ENCODE measurements at places on chromosomes 5 and 9.

- DNase-seq: no peak
Observed at GRCh38 chr5:350355-350754, 28.8 kb downstream of the AHRR start.

GRCh38 chr9:106916466-106917235, 53.7 kb downstream of the ZNF462 start:
- peak; percentile 81 for DNase-seq

DNA sequence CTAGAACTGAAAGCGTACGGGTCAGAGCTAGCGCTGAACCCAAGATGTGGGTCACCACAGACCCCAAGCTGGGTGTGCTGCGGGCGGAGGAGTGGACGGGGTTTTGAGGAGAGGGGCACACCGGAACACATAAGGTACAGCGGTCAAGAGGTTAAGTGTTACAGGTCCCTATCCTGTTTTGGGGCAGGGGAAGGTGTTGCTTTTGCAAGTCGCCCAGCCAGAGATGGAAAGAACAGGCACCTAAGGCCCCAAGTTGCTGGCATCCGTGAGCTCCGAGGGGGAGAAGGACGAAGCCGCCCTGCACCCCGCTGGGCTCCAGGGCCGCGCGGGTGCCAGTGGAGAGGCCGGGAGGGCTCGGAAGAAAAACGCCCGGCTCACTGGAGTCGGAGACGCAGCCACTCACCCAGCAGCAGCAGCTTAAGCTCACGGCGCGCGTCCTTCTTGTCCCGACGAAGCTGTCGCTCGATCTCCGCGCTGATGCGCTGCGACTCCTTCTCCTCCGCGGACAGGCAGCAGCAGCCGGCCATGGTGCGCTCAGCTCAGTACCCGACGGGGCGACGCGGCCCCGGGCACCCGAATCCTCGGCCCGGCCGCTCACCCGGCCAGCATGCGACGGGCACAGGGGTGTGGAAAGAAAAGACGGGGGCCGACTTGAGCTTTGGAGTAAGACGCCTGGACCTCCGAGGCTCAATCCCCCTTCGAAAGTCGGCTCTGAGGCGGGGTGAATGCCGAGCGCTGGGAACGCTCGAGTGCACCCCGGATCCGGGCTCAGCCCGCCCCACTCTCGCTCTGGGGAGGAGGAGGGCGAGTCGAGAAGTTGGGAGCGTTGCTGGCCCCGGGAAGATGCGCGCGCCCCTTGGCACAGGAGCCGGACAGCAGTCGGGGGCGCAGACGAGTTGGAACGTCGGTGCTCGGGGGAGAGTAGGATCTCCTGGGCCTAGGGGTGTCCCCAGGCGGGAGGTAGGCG, 572 bp downstream of the GNA14 start:
- no peak for DNase-seq

GRCh38 chr5:162801235-162801634, 636.2 kb upstream of the CCNG1 start:
- DNase-seq: no peak

GRCh38 chr9:69193685-69194032, 19.6 kb downstream of the TJP2 start:
- no peak for DNase-seq

DNA sequence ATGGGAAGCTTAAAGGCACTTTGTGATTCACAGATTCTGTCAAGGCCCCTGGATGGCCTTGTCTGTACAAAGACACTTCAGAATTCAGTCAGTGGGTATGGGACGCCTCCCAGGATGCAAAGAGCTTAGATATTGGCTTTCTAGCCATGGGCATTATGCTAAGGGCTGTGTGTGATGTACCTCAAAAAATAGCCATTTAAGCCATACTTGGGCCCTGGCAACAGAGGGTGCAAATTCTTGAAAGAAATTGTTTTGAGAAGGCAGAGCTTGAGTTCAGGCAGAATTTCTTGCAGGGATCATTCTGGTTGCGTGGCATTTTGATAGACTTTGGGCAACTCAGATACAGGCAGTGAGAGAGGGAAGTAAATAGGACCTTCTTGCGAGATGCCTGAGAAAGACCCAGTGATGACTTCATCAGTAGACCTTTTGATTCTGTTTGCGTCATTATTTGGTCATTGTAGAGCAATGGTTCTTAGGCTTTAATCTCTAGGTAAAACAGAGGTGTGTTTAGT, 3.9 kb downstream of the CYFIP2 start:
- DNase-seq: no peak

DNA sequence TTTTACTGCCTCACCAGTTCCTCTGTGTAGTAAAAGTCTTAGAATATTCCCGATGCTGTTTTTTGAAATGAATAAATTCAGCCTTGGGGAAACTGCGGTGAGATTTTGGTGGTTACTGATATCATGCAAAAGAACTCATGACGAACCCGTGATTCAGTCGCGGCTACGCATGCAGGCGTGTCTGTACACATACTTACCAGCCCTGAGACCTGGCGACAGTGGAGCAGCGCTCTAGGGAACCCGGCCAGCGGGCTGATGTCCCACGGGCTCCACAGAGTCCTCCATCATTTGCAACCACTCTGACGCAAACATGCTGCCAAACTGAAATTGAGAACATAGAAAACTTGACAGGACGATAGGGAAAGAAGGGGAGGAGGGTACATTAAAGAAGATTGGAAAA, 315.6 kb upstream of the DAB2 start:
- no peak for DNase-seq

- DNase-seq: no peak
Observed at GRCh38 chr9:137217276-137218211, 4.5 kb downstream of the RNF208 start.

Data from RWPE2 (cell line).